Endothelial cell of umbilical vein (primary cell): ENCODE measurements at places on chromosomes 12 and 14. TPM values are rescaled to one million over a fixed set of nuclear protein-coding genes. Genes with fewer than 3 reads are reported as not detected.

DNA sequence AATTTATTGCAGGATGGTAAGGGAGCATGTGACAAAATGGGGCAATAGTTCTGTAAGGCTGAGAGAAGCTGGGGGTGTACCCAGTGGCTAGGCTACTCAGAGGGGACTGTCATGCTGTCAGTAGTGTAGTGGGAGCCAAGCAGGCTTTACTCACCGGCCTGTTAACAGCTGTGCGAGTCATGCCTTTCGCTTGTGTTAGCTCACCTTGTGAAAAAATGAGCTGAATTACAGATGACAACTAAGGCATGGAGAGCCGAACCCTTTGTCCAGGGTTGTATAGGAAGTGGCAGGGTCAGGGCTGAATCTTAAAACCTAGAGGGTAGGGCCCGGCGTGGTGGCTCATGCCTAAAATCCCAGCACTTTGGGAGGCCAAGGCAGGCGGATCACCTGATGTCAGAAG, 37.9 kb downstream of the SH2B3 start:
- no peak for DNase-seq
- H3K27ac ChIP-seq: peak overlapping the region; percentile 14
- H3K4me1 ChIP-seq: peaks cover 69% of the 10 kb centered on the region
- H3K36me3 ChIP-seq: peaks cover 33% of the 10 kb centered on the region

GRCh38 chr14:98914942-98915341, 357.1 kb downstream of the BCL11B start:
- no peaks in the 10 kb centered on the region for H3K4me1 ChIP-seq
- no peak overlapping the region for H3K27ac ChIP-seq
- no peaks in the 10 kb centered on the region for H3K36me3 ChIP-seq
- no peak for DNase-seq

Gene AEBP2
- total RNA-seq: 42.2 and 45.1 TPM in 2 replicates

GRCh38 chr12:13154027-13154538, 42.4 kb upstream of the EMP1 start:
- DNase-seq: no peak
- no peaks in the 10 kb centered on the region for H3K27me3 ChIP-seq
- no peaks in the 10 kb centered on the region for H3K4me1 ChIP-seq
- H3K27ac ChIP-seq: no peak overlapping the region

Gene RFX4
- total RNA-seq: not detected in 2 replicates

GRCh38 chr12:79885911-79886490, 48.9 kb downstream of the PPP1R12A start:
- H3K36me3 ChIP-seq: no peaks in the 10 kb centered on the region
- DNase-seq: peak; percentile 67
- H3K4me3 ChIP-seq: no peak overlapping the region
- H3K4me1 ChIP-seq: peaks cover 30% of the 10 kb centered on the region

Gene SPATS2
- total RNA-seq: 58.8 and 66.5 TPM in 2 replicates

DNA sequence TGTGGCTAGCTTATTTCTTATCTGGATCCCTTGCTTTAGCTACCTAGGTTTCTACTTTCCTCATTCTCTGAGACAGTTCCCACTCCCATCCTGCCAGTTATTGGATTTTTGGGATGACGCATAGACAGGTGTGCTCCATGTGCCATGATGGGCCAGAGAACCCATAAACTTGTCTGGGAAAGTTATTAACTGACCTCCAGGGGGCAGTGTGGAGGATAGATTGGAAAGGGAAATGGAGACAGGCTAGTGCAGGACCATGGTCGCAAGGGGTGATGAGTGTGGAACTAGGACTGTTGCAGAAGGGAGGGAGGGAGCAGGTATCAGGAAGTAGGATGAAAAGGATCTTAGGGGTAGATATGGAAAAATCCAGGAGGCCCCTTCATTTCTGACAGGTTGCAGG, 80.3 kb downstream of the ESRRB start:
- H3K4me1 ChIP-seq: no peaks in the 10 kb centered on the region
- H3K36me3 ChIP-seq: no peaks in the 10 kb centered on the region
- peak; percentile 45 for DNase-seq
- no peak overlapping the region for H3K27ac ChIP-seq

DNA sequence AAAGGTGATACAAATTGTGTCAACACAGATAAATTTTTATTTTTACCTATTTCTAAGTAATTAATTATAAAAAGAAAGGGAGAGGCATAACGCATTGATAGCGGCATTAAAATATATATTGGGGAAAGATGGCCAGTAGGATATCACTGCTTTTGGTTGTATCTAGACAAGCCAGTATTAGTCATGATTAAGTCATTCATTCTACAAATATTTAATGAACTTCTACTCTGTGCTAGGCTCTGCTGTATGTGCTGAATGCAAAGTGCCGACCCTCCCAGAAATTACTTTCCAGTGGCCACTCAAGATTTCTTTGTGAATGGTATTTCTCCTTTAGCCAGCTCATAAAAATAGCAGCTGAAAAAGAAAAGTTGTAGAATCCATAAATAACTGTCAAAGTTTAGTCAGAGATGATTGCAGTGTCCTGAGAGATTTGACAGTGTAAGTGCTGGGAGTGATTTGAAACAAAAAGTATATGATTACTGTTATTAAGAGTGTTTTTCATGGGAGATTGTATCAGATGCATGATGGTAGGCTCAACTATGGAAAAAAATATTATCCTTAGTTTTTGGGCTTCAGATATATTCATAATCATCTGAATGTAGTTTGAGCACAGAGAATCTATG, 133.2 kb downstream of the MGAT4C start:
- no peak overlapping the region for H3K27ac ChIP-seq
- DNase-seq: no peak
- H3K36me3 ChIP-seq: no peaks in the 10 kb centered on the region
- H3K27me3 ChIP-seq: no peaks in the 10 kb centered on the region
- no peak overlapping the region for H3K4me3 ChIP-seq

DNA sequence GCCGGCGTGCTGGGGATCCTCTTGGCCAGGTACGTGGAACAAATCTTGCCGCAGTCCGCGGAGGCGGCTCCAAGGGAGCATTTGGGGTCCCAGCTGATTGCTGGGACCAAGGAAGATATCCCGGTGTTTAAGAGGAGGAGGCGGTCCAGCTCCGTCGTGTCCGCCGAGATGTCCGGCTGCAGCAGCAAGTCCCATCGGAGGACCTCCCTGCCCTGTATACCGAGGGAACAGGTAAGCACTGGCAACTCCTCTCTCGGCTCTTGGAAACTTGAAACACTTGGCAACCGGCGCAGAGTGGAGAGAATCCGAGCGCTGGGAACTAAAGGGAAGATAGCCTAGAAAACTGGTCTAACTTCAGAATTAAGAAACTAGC, 1.7 kb downstream of the PDE3A start:
- no peaks in the 10 kb centered on the region for H3K36me3 ChIP-seq
- peak; percentile 66 for DNase-seq
- peak overlapping the region; percentile 87 for H3K4me3 ChIP-seq
- H3K27ac ChIP-seq: peak overlapping the region; percentile 75
- peaks cover 34% of the 10 kb centered on the region for H3K4me1 ChIP-seq

DNA sequence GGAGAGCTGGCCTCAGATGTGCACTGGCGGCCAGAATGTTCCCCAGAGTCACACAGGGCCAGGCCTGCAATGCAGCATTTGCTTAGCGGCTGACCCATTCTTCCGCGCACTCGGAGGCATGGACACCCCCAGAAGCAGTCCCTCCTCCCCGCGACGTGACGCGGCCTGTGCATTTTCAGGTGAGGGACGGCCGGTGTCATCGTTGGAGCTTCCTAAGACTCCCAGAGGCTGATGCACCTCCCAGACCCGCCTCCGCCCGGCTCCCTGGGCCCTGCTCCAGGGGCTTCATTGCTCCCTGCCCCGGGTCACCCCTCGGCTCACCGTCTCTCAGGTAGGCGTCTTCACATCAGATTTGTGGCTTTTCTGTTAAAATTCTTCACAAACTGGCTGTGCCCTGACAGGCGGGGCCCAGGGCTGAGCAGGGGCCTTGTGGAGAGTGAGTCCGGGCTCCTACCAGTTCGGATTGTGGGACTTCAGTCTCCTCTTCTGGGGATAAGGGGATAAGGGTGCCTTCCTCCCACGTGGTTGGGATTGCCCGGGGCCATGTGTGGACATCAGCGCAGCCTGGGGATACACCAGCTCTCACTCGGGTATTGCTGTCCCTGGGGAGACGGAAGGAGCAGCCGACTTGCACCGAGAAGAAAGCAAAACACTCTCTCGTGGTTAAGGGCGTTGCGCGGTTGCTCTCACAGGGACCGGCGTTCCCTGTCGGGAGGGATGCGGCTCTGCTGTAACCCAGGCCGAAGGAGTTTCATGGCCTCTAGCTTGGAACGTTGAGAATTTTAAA, 249.1 kb downstream of the ADGRD1 start:
- H3K4me1 ChIP-seq: no peaks in the 10 kb centered on the region
- no peaks in the 10 kb centered on the region for H3K36me3 ChIP-seq
- no peak for DNase-seq
- H3K27me3 ChIP-seq: no peaks in the 10 kb centered on the region
- H3K27ac ChIP-seq: no peak overlapping the region

Gene CDKL1
- total RNA-seq: 9.7 and 14.2 TPM in 2 replicates

- H3K27ac ChIP-seq: no peak overlapping the region
- H3K27me3 ChIP-seq: no peaks in the 10 kb centered on the region
- H3K4me1 ChIP-seq: no peaks in the 10 kb centered on the region
- H3K4me3 ChIP-seq: no peak overlapping the region
- DNase-seq: no peak
These were observed 64.0 kb downstream of the PTPN11 start for GRCh38 chr12:112482733-112483132.

Gene PTHLH
- 0.60 and 1.1 TPM in 2 replicates for total RNA-seq

Gene PUS7L
- total RNA-seq: 11.4 and 13.1 TPM in 2 replicates

GRCh38 chr12:15931590-15932053, 20.5 kb downstream of the DERA start:
- no peak overlapping the region for H3K4me3 ChIP-seq
- H3K4me1 ChIP-seq: peaks cover 15% of the 10 kb centered on the region
- DNase-seq: no peak
- H3K36me3 ChIP-seq: no peaks in the 10 kb centered on the region
- no peak overlapping the region for H3K27ac ChIP-seq

- no peak overlapping the region for H3K27ac ChIP-seq
- no peaks in the 10 kb centered on the region for H3K36me3 ChIP-seq
- DNase-seq: no peak
- H3K27me3 ChIP-seq: no peaks in the 10 kb centered on the region
These were observed 178.9 kb upstream of the MGAT4C start for GRCh38 chr12:86435053-86435452.

Gene IGF1
- total RNA-seq: 0.85 TPM in 1 of 2 replicates, not detected in the other

- H3K4me3 ChIP-seq: no peak overlapping the region
- H3K36me3 ChIP-seq: no peaks in the 10 kb centered on the region
- no peak overlapping the region for H3K27ac ChIP-seq
- peaks cover 25% of the 10 kb centered on the region for H3K4me1 ChIP-seq
These were observed 11.0 kb upstream of the GSG1 start for GRCh38 chr12:13114251-13115052.

GRCh38 chr12:94228488-94228907, 80.1 kb downstream of the PLXNC1 start:
- H3K4me1 ChIP-seq: no peaks in the 10 kb centered on the region
- no peaks in the 10 kb centered on the region for H3K36me3 ChIP-seq
- DNase-seq: no peak
- no peak overlapping the region for H3K4me3 ChIP-seq
- no peak overlapping the region for H3K27ac ChIP-seq
